ENCODE measurements at places on chromosomes 12 and 14. TPM values are rescaled to one million over a fixed set of nuclear protein-coding genes. Genes with fewer than 3 reads are reported as not detected.

The ASPG gene
- 307 TPM for total RNA-seq

The TMEM63C gene
- not detected for total RNA-seq

The WNT1 gene
- total RNA-seq: not detected

The ALKBH2 gene
- total RNA-seq: 12.2 TPM

The CABP1 gene
- 1.5 TPM for total RNA-seq

The SERPINA1 gene
- total RNA-seq: 7.8 TPM

The TAS2R13 gene
- total RNA-seq: 0.37 TPM

The INTS13 gene
- 14.8 TPM for total RNA-seq

The ORAI1 gene
- 9.0 TPM for total RNA-seq

The KRT3 gene
- not detected for total RNA-seq

The IAPP gene
- not detected for total RNA-seq

GRCh38 chr12:57131896-57132744 lies 3.8 kb downstream of the LRP1 start:
- DNase-seq: no peak

DNA sequence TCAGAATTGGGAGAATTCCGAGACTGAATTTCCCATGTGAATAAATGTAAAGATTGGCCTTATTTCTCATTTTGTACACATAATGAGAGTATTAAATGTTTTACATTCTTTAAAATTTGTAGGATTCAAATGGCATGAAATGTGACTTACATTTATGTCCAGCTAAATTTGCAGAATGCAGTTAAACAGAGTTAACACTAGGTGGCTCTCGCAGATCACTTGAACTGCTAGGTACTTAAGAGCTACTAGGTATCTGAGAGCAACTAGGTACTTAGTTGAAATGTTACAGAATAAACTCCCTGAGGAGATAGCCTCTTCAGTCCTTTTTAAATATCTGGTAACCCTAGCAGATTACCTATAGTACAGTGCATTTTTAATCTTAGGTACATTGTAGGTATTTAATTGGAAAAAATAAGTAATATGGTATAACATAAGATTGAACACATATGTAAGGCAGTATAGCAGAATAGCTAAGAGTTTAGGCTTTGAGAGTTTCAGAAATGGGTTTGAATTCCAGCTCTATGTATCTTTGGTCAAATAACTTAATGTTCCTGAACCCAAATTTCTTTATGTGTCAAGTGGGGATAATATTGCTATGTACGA lies 73.8 kb downstream of the KIAA0586 start:
- DNase-seq: no peak

DNA sequence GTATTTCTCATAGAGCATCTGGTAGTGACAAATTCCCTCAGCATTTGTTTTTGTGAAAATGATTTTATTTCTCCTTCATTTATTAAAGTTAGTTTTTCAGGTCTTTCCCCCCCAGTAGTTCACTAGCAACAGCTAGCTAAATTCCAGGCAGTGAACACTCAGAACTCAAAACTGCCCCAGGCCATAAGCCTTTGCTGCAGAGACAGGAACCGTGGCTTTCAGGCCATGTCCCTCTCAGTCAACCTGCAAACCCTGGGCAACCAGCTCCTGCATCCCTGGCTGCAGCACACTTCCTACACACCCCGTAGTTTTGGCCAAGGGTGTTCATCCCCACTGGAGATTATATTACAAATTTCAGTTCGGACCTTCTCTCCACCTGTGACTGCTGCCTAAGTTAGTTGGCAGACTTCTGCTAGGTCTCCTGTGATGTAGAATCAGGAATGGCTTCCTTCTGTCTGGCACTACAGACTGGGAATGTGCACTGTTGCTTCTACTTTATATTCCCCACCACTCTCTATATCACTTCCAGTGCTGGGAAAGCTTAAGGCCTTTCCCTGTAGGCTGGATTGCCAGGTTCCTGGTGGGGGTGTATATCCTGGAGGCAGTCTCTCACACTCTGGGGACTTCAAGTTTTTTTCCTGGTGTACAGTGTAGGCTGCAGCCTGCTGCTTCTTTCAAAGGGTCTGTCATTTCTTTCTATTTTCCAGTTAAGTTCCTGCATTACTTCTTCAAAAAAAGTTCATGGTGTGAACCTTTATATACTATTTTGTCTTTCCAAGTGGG lies 924.4 kb upstream of the LRFN5 start:
- DNase-seq: no peak

DNA sequence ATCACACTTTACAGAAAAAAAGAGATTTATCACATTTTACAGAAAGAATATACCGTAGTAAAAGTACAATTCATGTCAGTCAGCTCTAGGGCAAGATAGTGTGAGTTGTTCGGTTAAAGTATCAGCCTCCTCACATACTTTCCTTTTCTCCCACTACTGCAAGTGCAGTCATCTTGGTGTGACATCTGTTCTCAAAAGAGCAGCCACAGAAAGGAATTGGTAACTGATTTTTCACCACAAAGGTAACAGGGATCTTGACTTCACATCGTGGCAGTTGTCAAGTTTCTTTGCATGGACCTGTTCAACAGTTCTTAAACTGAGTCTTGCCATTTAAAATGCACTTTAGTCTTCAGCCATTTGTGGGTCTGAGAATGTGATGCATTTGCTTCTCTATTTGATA lies 5.0 kb upstream of the E2F7 start:
- DNase-seq: no peak

DNA sequence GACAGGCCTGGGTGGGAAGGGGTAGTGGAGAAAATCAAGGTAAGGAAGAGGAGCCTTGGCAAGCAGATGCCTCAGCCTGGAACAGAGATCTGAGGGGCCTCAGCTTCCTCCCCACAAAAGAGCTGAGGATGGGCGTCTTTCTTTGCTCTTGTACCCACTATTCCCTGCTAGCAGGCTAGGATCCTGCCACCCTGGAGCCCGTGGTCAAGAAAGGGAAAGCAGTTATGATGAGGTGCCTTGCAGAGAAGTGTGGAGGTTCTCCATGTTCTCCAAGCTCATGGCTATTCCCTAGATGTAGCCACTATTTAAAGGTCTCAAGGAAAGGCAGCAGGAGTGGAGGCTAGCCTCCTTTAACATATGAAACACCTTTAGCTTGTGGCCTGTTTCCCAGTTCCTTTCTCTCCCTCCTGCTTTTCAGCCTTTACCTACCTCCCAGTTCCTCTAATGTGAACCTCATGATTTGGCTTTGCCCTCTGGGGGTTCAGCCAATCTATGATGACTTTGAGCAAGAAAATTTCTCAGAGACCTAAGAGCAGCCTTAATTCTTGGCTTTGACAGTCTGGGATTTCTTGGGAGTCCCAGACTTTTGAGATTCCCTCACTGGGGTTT lies 1.1 kb downstream of the IKZF4 start:
- DNase-seq: no peak

DNA sequence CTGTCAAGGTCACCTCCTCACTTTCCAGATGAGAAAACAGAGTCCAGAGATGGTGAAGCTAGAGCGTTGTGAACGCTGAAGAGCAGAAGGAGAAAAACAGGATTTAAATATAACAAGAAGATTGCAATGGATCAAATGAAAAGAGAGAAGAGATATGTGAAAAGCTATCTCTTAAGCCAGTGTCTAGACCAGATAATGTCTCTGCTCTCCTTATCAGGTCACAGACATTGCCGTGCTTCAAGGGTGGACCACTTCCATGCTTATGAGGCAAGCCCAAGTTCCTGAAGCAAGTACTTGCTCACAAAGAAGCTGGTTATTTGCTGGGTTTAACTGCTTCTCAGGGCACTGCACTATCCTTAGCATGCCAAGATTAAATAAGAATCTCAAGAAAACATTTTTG lies 31.6 kb upstream of the FRS2 start:
- DNase-seq: no peak

DNA sequence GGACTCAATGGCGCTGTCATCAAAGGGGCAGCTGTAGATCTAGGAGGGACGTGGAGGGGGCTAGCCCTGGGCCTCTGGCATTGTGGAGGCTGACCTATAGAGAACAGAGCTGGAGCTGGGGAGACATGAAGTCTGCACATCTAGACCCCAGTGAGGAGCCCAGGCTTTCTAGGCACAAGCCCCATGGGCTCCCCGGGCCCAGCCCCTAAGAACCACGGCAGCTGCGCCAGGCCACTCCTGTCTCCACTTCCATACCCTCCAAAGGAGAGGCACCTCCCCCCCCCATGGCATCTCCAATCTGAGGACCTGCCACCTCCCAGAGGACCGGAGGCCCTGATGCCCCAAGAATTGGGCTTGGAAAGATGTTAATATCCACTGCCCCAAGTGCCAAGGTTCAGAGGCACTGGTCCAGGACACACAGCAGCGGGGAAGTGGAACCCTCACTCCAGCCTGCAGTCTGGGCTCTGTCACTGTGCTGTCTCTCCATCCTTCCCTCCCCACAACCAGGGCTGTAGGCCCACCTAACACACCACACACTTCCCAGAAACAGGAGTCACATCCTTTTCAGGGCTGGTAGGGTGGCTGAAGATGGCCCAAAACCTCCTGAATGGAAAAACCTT lies 4.5 kb downstream of the ANKRD9 start:
- no peak for DNase-seq

DNA sequence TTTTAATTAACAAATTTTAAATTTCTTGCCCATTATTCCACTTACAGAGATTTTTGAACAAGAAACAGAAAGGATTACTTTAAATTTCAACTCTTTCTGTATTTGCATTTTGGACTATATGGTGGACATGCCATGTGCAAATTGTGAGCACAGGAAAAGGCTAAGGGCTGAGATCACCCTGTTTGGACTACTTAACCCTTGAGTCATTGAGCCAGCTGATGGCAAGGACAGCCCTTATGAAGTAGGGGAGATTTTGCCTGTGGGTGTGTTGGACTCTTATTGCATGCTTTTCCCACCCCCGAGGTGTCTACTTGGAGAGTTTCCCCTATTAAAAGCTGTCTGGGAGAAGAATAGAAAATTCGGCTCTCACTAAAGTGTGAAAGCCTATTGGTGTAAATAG lies 17.2 kb downstream of the DERA start:
- DNase-seq: no peak

DNA sequence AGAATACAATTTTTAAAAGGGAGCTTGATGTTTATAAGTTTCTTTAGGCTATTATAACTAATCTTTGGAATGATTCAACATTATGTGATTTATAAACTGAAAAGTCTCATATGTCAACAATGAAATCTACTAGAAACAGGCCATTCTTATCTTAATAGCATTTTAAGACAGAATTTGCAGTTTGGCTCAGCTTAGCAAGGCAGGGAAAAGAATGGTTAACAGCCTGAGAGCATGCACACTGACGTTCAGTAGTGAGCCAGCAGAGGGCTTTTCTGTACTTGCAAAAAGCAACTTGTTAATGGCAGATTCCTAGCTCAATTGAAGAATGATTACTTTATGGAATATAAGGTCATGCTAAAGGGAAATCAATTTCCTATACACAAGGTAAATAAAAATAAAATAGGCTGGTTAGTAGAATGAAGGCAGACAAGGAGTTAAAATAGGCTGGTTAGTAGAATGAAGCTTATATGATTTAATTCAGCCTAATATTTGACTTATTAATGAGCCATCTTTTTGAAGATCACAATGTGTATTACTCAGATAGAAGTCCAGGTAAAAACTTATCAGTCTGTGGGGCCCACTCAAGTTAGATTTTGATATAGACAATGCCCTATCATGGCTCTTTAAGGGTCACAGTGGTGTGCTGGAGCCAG lies 95.9 kb downstream of the OTOGL start:
- DNase-seq: peak; percentile 43

DNA sequence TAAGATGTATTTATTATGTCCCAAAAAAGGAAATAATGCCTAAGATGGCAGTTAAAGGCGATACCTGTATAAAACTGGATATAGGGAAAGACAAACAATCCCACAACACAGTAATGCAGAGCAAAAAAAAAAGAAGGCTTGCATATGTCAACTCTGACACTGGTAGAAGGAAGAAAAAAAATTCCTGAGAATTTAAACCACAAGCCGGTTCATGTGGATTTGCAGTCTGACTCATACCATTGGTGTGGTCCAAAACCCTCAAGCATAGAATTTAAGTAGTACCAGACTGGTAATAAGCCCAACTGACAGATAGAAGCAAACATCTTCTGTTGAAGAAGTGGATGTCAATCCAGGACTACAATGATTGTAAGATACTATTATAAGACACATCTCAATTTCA lies 7.2 kb downstream of the DNAI7 start:
- no peak for DNase-seq

DNA sequence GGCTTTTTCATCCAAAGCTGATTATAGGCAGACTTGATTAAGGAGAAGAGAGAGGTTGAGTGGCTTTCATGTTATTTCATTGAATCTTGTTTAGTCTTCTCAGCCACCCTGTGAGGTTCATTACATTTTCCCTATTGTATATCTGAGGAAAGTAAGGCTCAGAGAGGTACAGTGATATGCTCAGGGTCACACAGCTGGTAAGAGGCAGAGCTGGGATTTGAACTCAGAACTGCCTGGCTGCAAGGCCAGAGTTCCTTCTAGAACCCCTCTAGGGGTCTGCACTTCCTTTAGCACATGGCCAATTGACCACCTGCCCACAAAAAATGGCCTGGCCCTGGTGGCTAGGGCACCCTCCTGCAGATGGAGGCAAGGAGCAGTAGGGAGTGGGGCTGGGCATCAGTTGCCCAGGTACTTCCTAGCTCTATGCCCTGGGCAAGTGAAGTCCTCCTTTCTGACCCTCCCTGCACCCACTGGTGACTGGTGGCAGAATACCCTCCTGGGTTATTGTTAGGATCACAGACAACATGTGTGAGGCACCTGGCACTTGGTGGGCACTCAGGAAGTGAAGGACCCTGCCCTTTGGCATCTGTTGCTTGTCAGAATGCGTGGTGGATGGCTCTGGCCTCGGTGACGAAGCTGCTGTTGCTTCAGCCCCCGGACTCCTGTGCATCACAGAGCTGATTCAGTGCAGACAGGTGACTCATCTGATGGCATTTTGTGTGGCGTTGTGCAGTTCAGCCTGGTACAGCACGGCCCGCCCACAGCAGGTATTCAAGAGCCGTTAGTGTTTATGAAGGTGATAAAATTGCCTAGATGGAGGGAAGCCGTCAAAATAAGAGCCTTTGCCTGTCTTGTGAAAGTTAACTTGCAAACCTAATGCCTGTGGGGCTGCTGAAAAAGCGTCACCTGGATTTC lies 115.8 kb downstream of the SLC25A47 start:
- DNase-seq: no peak

- peak; percentile 55 for DNase-seq
Measured at GRCh38 chr12:16350682-16351081, 3.2 kb downstream of the MGST1 start.

DNA sequence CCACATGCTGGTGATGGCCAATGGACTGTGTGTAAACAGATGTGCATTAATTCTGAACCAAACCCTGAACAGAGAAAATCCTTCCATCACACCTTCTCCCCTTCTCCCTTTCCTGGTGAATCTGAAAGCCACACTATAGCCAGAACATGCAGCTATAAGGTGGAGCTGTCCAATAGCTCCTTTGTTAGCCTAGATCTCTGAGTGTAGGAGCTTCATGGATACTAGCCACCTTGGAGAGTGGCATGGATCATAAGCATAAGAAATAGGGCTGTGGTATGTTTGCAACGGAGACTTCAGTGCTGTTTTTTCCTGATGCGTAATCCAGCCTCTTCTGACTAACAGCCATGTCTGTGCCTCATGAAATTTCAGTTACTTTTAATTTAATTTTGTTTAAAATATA lies 364.5 kb downstream of the BTG1 start:
- DNase-seq: no peak

DNA sequence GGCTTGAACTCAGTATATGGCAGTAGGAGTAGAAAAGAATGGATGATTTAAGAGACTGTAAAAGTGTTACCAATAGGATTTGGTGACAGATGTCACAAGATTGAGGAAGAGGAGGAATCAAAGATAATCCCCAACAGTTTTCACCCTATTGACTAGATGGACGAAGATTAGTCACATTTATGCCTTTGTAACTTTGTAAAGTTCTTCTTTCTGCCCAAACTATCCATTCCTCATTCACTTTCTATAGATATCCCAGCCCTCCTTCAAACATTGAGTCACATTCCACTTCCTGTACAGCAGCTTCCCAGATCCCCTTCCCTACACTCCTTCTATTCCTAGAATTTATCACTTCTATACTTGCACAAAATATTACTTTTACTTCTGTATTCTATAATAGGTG lies 207.9 kb downstream of the BTG1 start:
- no peak for DNase-seq
